Stimulated activated CD4-positive, alpha-beta T cell treated with anti-CD3 and anti-CD28 coated beads, Interleukin-1b, Interleukin-23, amount 100 ng/mL, for 1 hour (primary cell): ENCODE measurements at places on chromosomes 2 and 18.

GRCh38 chr2:225600444-225600843, 200.9 kb downstream of the NYAP2 start:
- no peak for DNase-seq

- no peak for DNase-seq
Observed at GRCh38 chr2:95234286-95234785, 27.0 kb downstream of the ZNF892 start.

GRCh38 chr2:114821055-114821454, 378.6 kb downstream of the DPP10 start:
- DNase-seq = no peak

DNA sequence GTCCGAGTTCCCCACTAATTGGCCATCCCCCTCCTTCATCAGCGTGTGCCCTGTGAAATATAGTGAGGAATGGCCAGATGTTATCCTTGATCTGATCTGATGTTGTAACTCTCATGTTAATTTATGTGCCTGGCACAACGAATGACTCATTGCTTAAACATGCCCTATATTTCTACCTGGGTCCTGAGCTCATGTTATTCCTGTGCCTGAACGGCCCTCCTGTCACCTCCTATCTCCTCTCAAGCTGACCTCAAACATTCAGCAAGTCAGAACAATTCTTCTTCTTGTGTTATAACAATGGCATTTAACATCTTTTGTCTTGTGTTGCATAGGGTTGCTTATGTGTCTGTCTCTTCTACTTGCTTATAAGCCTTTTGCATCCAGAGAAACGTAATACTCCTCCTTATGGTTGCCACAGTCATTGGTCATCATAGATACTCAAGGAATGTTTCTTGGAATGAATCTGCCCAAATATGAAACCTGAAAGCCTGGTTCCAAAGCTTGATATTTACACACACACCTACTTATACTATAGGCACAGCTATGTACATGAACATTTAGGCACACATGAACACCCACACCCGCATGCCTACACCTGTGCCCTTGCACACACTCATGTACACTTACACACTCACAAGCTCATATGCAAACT, 80.2 kb upstream of the PHLPP1 start:
- no peak for DNase-seq
